Astrocyte of the spinal cord (primary cell): ENCODE measurements at places on chromosomes 3 and 15.

GRCh38 chr3:13040361-13041074, 32.7 kb downstream of the IQSEC1 start:
- DNase-seq = no peak

DNA sequence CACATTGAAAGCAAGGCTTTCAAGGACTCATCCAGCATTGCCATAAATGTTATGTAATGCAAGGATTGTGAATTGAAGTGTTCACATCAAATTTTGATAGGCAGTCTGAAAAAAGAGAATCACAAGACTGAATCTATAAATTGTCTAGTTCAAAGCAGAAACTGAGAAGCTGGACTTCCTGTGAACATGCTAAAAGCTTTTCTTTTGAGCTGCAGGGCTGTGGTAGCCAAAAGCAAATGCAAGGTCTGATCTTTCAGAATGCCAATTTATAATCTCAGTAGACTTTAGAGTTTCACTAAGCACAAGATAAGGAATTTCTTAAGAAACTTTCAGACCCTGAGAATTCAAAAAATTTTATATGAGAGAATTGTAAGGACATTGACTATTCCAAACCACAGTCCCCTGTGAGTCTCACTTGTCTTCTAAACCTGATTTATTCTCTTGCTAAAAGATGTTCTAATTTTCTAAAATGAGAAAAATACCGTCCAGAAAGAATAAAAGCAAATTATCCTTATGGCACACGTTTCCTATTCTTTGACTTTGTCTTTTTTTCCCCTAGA, 1700.3 kb downstream of the OTOL1 start:
- DNase-seq = no peak

DNA sequence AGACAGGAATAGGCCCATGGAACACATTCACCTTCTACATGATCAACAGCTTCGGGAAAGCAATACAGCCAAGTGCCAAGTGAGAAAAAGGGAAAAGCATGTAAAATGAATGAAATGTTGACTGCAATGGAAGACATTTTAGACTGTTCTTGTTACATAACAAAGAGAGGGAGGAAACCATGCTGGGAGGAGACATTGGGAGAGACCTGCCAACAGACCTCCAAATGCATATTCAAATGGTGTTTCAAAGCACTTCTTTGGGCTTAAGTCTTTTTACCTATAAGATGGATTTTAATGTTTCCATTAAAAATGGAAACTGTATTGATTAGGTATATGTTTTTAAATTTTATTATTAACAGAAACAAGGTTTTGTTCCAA, 350.0 kb upstream of the THBS1 start:
- DNase-seq = no peak

DNA sequence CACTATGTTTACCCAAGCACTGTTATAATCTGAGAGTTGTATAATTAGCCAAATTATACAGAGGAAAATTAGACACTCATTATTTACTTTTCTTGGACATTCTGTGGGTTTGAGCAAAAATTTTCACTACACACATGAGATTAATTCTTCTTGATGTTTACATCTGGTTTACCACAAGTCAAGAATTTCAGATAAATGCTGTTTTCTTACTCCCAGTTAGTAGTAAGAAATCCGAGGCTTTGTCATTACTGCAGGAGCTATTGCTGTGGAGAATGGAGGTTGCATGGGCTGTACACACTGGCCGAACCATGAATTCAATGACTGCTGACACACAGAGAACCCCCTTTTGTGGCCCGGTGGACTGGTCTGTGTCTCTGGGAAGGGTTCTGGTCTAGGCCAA, 207.7 kb upstream of the CFAP20DC start:
- no peak for DNase-seq

- DNase-seq = peak; percentile 46
Observed at GRCh38 chr15:60395276-60396011, 2.3 kb downstream of the ANXA2 start.

DNA sequence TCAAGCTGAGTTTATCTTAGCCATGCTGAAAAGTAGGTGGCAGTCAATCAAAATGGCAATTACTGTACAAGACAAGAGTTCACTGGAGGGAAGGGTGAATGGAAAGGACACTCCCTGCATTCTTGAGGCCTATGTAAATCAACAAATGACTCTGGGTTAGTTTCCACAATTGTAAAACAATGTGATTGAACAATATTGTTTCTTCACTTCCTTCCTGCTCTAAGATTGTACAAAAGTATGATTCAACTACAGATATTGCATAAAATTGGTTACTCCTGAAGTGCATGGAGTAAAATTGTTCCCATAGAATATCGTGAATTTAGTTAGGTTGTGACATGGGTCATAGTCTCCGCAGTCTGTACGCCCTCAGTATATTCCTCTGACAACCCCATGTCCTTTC, 277.6 kb downstream of the LPP start:
- DNase-seq = peak; percentile 29

DNA sequence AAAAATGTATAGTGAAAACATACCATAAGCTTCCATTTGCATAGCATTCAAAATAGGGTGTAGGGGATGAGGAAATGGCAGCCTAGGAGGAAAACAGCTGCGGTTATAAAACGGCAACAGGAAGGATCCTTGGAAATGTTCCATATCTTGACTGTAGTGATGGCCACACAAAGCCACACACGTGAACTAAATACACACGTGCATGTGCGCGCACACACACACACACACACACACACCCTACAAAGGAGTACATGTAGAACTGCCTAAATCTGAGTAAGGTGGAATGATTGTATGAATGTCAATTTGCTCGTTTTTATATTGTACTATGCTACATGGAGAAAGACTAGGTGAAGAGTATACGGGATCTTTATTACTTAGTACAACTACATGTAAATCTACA, 3.9 kb upstream of the IREB2 start:
- DNase-seq = no peak

DNA sequence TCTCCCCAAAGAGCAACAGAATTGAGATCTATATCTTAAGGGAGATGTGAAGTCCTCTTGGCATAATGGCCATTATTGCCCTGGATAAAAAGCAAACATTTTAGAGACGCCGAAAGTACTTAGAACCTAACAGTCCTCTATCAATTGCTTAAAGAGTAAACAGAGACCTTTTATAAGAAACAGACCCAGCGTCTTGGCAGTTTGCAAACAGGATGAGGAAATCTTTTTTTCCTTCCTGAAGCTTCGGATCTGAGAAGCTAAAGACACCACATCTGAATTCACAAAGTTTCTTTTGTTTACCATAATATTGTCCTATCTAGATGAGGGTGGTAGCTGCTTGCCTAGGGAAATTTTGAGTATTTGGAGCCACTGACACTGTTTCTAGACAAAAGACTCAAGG, 59.9 kb upstream of the LIMD1 start:
- no peak for DNase-seq

DNA sequence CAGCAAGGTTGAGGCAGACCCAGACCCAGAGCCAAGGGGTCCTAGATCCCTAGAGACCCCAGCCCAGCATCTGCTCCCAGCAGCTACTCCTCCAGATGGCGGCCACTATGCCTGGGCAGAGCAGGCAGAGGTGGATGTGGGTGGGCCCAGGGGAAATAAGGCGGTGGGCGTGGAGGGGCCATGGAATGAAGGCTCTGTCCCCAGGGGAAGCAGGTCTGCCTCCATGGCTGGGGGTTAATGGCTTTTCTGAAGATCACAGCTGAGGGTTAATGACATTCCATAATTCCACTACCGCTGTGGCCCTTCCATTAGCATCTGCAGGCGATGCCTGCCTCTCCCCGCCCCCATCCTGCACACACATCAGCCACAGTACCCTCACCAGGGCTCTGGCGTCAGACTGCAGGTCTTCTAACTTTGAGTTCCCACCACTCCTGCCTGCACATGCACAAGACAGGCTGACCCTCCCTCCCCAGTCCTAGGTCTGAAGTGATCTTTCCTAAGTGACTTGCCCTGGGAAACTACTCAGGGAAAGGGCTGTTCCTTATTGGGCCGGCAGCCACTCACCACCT, 41.2 kb downstream of the CCDC33 start:
- no peak for DNase-seq
